Neuronal stem cell (in vitro differentiated cells): ENCODE measurements at places on chromosomes 5 and 9.

GRCh38 chr5:172542651-172543131 lies 88.4 kb upstream of the SH3PXD2B start:
- no peak for DNase-seq

DNA sequence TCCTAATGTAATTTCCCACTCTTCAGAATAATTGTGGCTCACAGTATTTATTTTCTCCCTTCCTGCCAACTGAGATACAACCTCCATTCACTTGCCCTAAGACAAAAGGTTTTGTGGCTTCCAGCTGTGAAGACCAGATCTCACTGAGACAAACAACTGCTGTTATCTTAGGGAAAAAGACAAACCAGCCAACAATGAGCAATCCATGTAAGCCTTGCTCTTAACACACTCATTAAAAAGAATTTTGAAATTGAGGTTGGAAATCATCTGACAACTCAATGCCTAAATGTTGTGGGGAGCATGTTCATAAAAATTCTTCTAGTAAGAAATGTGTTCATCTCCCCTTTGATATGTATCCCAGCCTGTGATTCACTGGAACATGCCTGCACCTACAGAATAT lies 132.9 kb downstream of the ADAMTSL1 start:
- peak; percentile 48 for DNase-seq

DNA sequence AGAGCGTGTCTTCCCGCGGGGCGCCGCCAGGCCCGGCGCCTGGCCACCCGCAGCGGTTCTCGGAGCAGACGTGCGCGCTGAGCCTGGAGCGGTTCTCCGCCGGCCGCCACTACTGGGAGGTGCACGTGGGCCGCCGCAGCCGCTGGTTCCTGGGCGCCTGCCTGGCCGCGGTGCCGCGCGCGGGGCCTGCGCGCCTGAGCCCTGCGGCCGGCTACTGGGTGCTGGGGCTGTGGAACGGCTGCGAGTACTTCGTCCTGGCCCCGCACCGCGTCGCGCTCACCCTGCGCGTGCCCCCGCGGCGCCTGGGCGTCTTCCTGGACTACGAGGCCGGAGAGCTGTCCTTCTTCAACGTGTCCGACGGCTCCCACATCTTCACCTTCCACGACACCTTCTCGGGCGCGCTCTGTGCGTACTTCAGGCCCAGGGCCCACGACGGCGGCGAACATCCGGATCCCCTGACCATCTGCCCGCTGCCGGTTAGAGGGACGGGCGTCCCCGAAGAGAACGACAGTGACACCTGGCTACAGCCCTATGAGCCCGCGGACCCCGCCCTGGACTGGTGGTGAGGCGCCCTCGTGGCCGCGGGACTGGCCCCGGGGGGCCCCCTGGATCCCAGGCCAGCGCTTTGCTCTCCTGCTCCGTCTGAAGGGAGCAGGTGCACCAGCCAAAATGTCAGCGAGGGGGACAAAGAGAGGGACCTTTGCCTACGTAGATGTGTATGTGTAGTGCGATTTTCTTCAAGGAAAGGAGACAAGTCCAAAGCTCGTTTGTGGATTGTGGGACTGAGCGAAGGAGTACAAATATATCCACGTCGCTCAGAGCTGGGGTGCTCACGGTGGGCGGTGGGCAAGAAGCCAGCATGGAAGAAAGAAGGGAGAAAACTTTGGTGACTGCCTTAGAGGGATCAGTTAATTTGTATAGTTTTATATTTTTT lies 19.5 kb downstream of the BTNL9 start:
- DNase-seq, result no peak

GRCh38 chr5:128254789-128255188 lies 171.2 kb downstream of the SLC12A2 start:
- DNase-seq, result no peak

- DNase-seq, result no peak
Measured at GRCh38 chr5:79795764-79796398, 106.2 kb downstream of the CMYA5 start.

DNA sequence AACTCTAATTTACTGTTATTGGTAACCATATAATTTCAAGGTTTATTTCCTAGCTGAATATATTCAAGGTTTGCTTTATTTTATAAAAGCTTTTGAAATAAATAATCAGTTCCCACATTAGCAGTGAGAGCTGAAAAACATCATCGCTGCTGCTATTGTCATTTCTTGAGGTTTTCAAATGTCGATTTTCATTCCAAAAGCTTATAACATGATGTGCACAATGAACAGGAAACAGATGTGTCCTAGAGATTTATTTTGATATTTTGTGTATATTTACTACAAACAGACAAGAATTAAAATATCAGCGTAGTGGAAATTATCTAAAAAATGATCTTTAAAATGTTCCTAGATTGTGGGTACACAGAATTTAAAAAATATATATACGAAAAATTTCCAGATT lies 10.5 kb upstream of the ITGA1 start:
- DNase-seq, result no peak

DNA sequence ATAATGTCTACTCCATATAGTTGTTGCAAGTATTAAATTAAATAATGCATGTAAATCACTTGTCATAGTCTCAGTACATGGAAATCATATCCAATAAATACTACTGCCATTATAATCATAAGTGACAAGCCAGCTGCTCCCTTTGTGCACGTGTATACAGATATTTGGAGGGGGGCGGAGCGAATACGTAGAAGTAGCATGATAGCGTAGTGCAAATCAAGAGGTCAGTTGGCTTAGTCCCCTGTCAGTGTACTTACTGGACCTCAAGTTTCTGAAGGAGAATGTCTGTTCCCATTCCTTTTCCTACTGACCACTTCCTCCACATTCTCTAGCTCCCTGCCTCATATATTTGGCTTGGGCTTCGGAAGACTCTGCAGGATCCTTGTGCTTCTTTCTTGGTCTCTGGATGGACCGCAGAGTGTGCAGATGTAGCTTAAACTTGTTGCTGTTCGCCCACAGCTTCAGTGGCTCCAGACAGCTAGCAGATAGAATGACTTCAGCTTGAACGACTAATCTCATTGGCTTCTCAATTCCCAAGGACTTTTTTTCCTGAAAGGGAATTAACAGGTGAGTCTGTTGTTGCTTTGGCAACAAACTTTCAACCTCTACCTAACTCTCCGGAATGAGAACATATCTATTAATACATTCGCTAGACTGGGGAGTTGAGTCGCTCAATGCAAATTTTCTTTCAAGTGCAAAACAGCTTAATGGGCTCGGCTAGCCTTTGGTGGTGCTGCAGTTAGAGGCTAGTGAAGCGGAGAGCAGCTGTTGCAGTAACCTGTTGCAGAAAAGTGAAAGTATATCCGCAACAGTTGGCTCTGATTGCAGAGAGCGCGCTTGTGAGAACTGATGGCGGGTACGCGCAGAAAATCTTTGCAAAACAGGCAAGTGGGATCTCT lies at the start of gene PCDHB1:
Gene PCDHB1 (plus strand): TSS at position 753 of the 899 bp plus-strand sequence. CDS start 97 bp downstream, at position 850.
- DNase-seq, result peak; percentile 17

DNA sequence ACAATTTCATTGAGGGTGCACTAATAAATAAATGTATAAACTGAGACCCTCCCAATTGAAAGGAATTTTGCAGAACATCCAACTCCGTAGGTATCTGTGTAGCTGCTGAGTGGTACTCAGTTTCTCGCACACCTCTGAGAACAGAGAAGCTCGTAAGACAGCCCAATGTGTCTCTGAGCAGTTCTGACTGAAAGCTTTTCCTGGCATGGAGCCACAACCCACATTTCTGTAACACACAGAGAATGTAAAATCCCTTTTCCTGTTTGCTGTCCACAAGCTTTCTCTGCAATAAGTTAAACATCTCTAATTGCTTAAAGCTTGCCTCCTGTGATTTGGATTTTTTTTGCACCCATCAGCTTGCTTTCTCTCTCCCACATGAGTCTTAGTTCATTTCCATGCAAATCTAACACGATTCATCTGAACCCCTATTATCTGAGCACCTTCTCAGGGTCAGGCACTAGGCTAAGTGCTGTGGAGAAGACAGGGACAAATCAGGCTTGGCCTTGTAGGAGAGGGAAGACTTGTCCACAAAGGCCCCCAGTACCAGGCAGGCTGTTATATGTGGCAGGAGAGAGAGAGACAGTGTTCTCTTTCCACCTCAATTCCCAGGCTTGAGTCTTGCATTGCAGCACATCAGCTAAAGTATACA lies 44.2 kb upstream of the COL15A1 start:
- DNase-seq, result no peak

DNA sequence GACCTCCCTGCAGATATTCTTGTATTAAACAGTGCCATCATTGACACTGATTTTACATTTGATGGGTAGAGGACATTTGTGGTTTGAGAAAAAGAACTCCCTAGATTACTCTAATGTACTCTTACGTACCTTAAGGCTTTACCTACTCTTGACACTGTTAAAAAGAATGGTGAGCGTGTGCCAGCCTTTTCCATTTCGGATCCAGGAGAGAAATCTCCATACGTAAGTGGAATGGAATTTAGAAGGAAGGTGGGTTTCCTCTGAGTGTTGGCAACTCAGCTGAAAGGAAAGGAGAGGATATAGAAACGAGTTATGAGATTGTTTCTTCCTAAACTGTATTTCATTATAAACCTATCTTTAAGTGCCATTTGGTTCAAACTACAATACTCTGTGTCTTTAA lies 40.9 kb downstream of the TNPO1 start:
- no peak for DNase-seq

- peak; percentile 46 for DNase-seq
Measured at GRCh38 chr5:76083555-76084495, 642 bp downstream of the SV2C start.

- no peak for DNase-seq
Measured at GRCh38 chr5:127079994-127080491, 6.7 kb upstream of the C5orf63 start.

DNA sequence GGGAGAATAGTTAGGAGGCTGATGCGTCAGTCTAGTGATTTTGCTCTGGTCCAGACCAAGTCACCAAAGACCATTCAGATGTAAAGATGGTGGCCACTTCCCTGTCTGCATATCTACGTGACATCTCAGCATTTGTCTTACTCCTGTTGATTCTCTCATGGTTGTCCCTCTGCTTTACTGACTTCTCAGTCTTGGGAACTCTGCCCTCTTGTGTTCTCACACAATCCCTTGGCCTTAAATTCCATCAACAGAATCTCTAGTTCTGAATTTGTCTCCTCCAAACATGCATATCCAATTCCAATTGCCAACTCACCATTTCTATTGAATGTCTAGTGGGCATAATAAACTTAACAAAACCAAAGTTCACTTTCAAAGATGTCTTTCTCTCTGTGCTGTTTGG lies 147.8 kb downstream of the SLC24A2 start:
- no peak for DNase-seq

DNA sequence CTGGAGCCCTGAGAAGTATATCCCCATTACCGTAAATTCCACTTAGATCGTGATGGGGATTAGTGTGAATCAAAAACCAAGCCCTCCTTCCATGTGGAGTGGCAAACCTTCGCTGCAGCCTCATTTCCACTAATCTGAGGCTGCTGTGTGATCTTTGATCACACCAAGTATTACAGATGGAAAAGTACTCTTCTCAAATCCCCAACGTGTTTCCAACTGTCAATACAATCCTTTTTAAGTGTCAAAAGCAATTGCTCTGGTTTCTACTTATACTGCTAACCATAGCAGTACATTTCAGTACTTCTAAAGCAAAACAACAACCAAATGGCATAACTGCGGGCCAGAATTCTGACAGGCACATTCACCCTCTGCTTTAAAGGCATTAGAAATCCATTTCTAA lies 307.7 kb upstream of the ADAMTS16 start:
- DNase-seq, result no peak

DNA sequence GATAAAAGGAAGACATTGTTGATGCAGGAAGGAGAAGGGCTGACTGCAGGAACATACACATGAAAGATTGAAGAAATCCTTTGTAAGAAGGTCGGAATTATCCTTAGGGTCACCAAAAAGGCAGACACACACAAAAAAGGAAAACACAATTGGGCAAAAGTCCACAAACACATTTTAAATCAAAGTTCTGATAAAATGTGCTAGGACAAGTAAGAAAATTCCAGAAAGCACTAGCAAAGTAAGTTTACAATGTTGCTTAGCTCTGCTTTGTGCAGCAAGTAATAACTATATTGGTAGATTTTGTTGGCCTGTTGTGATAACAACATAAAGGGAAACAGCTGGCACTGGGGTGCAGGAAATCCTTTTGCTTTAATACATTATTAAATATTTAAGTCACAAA lies 99.8 kb upstream of the VCAN start:
- DNase-seq, result no peak

GRCh38 chr9:123011878-123012528 lies 21.5 kb upstream of the GPR21 start:
- DNase-seq, result no peak

GRCh38 chr5:65141493-65141892 lies 340.2 kb downstream of the ADAMTS6 start:
- no peak for DNase-seq

GRCh38 chr5:67163231-67163756 lies 33.3 kb downstream of the CD180 start:
- DNase-seq, result no peak

- DNase-seq, result no peak
Measured at GRCh38 chr5:125140855-125141254, 394.4 kb upstream of the ZNF608 start.

- no peak for DNase-seq
Measured at GRCh38 chr5:152331006-152331405, 74.1 kb downstream of the NMUR2 start.

DNA sequence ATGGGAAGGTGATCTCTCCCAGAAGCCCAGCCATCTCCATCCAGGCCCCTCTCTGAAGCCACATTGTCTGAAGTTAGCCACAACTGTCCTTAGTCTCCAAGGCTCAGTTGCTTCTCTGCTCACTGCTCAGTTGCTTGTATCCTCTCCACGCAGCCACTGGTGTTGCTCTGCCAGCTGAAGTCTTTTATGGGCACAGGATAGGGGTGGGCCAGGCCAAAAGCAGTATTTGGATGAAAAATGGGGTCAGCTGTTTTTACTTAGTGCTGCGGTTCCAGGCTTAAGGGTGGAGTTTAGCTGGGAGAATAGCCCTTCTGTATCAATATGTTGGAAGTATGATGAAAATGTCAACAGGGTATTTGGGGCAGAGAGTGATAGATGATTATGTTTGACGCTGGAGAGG lies 168.8 kb upstream of the PPP1R2B start:
- DNase-seq, result no peak

- DNase-seq, result no peak
Measured at GRCh38 chr5:61919920-61920319, 386.1 kb upstream of the KIF2A start.
